Kidney capillary endothelial cell (primary cell): ENCODE measurements at places on chromosomes 3 and 15.

GRCh38 chr15:80934761-80935221 is 54.8 kb downstream of the MESD start:
- DNase-seq: peak; percentile 65

GRCh38 chr15:57503911-57504598 is 87.6 kb upstream of the MYZAP start:
- DNase-seq: no peak

- no peak for DNase-seq
These were observed 8.6 kb downstream of the GLT8D1 start for GRCh38 chr3:52696830-52697631.

GRCh38 chr3:12246497-12247163 is 42.2 kb upstream of the PPARG start:
- DNase-seq: no peak

DNA sequence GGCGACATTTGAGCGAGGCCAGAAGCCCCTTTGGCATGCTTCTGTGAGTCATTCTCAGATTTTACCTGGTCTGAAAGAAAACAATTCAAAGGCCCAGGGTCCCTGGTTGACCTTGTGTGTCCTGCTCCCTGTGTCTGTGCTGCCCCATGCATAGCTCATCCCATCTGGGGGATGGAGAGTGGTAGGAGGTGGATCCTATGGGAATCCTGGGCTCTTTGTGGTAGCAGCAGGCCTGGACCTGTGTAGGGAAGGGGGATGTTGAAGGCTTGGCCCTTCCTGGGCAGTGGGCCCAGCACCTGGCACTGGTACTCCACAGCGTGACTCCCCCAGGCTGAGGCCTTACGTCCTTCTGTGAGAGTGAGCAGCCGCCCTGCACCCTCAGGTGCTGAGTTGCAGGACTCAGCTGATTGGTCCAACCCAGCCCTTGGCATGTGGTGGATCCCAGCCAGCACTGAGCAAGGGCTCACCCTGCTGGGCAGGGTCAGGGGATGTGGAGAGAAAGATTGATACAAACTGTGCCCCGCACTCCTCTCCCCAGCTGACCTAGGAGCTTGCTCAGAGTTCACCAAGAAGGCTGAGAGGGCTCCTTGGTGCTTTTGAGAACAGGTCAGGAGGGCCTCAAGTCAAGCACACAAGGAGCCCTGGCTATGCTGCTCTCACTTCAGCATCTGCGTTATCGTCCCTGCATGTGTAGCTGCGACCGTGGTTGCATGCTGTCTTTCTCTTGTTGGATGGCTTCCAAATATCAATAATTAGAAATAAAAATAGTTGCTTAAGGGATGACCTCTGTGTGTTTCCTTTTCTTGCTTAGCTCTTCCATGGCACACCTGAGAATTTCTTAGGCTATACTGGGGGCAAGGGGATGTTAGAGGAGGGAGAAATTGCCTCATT is 21.4 kb upstream of the JMJD7 start:
- DNase-seq: no peak

- DNase-seq: no peak
These were observed 3.9 kb upstream of the HHLA2 start for GRCh38 chr3:108292450-108292849.

- DNase-seq: no peak
These were observed 18.7 kb downstream of the DNAJC13 start for GRCh38 chr3:132435911-132436425.

GRCh38 chr3:146178006-146178689 is 17.2 kb upstream of the PLOD2 start:
- DNase-seq: no peak

DNA sequence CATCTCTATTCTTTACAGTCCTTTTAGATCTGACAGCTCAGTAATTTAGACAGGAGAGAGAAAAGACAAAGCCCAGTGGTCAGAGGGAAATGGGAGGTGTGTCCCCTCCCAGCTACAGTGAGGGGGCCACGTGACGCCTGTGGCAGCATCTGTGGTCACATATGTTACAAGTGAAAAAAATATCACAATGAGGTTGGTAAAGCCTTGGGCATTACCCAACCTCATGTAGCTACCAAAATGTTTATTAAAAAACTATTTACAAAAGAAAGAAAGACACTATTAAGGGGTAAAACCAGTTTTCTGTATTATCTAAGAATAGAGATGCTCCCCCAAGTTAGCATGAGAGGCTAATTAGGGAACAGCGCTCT is 42.9 kb upstream of the PLCL2 start:
- DNase-seq: no peak

GRCh38 chr3:48935530-48935929 is 16.9 kb downstream of the ARIH2 start:
- no peak for DNase-seq

DNA sequence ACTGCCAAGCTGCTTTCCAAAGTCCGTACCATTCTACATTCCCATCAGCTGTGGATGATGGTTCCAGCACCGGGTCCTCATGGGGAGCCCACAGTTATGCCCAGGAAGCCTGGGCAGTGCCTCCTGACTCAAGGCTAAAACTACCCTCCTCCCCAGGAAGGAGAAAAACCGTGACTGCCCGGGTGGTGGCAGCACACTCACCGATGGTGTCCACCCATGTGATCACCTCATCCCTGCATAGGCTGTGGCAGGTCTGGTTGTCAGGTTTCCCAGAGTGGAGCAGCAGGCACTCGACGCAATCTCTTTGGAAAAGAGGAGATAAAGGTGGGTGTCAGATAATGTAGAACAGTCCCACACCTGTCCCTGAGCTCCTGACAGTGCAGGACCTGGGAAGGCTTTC is 38.6 kb downstream of the UMPS start:
- no peak for DNase-seq

GRCh38 chr15:71632576-71633195 is 177.7 kb upstream of the NR2E3 start:
- DNase-seq: no peak

- DNase-seq: no peak
These were observed 76.2 kb upstream of the MELTF start for GRCh38 chr3:197105786-197106185.

DNA sequence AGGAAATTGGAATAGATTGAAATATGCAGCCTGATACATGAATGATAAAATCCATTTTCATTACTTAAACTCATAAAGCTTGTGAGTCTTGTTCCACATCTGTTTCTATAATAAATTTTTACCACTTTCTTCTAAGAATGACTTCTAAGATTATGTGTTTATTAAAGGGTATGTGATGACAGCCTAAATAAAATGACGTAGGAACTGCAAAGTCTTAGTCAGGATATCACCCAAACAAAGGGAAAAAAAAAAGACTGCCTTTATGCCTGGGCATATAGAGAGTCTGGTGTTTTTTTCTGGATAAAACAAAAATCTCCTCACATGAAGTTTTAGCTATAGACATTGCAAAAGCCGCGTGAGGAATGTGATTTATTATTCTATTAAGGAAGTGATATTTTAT is 844.0 kb downstream of the DIPK2A start:
- DNase-seq: no peak

DNA sequence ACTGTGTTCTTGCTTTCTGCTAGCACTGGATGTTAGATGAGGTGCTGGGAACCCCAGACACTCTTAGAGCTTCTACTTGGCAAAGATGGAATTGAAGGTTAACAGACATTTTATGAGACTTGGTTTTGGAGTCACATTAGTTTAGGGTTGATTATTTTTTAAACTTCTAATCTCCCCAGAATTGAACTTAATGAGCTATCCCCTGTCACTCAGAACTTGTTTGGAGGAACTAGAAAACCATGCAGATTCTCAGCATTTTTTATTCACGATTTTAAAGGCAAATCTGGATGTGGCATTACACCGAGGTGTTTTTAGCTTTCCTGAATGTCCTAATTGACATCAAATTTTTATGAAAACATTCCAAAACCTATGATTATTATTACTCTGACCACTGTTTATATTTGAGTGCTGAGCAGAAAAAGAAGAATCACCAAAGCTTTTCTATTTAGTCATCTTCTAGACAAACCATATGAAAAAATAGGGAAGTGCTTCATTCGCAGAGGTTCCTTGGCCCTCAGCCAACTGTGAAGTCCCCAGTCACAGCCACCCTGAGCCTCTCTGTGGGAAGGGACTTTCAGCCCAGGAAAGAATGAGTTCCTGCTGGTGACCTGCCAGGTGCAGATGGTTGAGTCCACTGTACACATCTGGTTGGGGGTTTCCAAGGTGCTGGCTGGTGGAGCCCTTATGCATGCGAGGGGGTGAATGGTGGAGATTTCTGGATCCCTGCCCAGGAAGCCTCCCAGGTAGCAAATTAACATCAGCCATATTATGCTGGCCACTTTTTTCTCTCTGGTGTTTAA is 196.0 kb upstream of the TOPAZ1 start:
- no peak for DNase-seq

DNA sequence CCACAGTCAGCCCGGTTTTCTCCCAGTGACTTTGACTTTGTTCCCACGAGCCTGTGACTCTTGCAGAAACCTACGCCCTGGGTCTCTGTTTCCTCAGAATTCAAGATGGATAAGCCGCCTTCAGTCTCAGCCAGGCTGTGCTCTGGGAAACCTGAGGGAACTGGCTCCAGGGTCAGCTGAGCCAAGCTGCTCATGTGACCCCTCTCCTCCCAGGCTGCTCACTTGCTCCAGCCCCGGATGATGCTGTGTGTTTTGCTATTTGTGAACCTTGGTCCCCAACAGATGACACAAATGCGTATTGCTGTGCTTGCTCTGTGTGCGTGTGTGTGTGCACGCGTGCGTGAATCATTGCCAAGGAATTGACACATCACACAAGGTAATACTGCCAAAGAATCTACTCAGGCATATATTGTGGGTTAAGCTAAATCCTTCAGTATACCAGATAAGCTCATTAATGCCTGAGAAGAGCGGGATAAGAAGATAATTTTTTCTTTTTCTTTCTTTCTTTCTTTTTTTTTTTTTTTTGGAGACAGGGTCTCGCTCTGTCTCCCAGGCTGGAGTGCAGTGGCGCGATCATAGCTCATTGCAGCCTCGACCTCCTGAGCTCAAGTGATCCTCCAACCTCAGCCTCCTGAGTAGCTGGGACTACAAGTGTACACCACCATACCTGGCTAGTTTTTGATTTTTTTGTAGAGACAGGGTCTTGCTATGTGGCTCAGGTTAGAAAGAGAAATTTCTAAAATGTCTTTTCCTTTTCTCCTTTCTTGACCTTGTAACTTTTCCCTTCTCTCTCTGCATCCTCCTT is 29.2 kb upstream of the UMPS start:
- DNase-seq: no peak

DNA sequence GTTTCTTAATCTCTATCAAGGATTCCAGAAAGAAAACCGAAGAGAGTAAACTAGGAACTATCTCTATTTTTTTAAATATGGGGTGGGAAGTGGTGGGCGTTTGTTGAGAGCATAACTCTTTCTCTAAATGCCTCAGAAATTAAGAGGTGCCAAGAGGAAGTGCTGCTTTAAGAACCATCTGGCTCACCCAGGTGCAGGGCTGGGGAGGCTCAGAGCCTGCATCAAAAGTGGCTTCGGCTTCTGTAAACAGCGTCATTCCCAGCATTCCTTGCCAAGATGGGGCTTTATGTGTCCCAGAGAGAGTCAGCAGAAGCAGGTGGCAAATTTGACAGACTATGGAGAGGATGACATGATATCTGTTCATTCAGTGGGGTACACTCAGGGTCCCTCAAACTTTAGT is 123.3 kb upstream of the BFSP2 start:
- no peak for DNase-seq
